NB4 (cell line): ENCODE measurements at places on chromosomes 16 and 17.

- no peak for DNase-seq
Observed at GRCh38 chr16:51357839-51358238, 206.8 kb upstream of the SALL1 start.

- no peak for DNase-seq
Observed at GRCh38 chr17:61122326-61122913, 277.2 kb upstream of the TBX2 start.

DNA sequence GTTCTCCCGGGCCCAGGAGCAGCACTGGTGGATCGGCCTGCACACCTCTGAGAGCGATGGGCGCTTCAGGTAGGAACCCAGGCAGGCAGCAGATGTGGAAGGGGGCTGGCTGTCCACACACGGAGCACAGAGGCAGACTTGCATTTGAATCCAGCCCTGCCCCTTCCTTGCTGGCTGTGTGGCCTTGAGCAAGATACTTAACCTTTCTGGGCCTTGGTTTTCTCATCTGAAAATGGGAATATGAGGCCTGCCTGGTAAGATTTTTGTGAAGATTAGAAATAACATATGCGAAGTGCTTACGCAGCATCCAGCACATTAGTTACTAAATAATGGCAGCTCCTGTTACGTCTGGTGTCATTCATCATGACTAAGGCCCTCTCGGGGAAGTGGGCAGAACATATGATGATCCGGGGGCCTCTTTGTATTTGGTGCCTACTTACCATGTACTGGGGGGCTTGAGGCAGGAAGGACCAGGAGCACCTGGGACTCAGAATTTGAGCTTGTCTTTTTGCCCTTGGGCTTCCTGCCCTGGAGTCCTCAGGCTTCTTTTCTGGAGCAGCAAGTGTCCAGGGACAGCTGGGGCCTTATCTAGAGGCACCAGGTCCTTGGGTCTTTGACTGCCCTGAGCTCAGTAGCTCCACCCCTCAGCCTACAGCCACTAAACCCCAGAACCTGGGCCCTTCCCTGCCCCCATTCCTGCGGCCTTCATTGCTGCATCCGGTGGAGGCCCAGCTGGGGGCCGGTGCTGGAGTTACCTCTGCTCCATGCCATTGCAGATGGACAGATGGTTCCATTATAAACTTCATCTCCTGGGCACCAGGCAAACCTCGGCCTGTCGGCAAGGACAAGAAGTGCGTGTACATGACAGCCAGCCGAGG lies 53.8 kb downstream of the MRC2 start:
- DNase-seq, result no peak

DNA sequence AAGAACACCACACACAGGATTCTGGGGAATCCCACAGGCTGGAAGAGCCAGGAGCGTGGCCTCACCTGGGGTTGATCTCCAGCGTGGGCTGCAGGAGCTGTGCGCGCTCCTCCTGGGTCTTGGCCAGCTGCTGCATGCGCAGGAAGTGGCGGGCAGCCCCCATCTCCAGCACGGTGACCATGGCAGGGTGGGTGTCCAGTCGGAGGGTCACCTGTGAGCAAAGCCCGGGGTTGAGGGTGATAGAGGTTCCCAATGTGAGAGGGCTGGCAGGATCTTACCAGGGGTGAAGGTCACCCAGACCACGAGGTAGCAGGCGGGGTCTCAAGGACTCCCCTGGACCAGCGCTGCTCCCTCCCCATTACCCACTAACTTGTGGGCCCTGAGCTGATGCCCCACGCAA lies 7.4 kb downstream of the DNASE1 start:
- DNase-seq, result no peak

DNA sequence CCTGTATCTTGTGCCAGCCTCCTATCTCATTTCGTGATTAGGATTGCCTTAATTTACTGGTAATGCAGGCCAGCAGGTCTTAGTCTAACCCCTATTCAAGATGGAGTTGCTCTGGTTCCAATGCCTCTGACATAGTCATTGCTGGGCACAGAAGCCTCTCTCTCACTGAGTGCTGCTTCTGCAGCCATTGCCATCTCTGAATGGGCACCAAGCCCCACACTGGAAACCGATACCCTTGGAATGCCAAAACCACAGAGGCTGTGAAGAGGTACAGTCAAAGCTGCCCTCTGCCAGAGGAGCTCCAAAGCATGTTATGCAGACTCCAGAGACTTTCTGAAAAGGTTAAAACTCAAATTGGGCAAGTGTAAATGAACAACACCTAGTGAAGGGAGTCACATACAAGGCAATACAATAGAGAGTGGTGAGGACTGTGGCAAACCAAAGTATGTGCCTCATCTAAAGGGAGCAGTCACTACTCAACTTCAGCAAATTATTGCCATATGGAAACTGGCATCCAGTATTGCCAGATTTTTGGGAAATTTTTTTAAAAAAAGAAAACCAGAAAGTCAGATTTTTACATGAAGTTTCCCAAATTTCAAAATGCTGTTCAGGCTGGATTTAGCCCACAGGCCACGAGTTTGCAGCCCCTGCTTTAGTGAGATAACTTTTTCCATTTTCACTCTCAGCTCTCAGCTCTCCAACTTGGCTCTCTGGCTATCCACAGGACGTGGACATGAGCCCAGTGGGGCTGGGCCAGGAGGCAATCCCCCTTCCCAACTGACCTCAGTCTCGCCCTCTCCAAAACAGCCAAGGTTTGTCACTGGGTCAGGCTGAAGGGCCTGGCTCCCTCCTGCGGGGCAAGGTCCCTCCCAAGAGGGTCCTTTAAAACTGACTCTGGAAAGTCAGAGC lies 2.1 kb upstream of the MMP2 start:
- DNase-seq, result no peak

GRCh38 chr17:33115366-33115765 lies 123.7 kb downstream of the SPACA3 start:
- DNase-seq, result no peak

DNA sequence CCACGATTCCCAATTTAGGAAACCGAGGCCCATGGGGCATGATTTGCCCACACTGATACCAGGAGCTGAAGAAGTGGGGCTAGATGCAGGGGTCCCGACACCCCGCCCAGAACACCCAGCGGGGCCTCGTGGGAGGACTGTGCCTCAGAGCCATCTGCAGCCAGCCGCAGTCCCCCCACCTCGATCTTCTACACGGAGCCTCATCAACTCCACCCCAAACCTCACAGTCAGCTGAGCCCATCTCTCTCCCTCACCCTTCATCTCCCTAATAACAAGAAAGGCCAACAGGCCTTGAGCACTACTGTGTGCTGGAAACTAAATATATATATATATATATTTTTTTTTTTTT lies 4.2 kb downstream of the ITGAE start:
- DNase-seq, result no peak

GRCh38 chr17:55598495-55598894 lies 87.2 kb upstream of the SMIM36 start:
- no peak for DNase-seq

DNA sequence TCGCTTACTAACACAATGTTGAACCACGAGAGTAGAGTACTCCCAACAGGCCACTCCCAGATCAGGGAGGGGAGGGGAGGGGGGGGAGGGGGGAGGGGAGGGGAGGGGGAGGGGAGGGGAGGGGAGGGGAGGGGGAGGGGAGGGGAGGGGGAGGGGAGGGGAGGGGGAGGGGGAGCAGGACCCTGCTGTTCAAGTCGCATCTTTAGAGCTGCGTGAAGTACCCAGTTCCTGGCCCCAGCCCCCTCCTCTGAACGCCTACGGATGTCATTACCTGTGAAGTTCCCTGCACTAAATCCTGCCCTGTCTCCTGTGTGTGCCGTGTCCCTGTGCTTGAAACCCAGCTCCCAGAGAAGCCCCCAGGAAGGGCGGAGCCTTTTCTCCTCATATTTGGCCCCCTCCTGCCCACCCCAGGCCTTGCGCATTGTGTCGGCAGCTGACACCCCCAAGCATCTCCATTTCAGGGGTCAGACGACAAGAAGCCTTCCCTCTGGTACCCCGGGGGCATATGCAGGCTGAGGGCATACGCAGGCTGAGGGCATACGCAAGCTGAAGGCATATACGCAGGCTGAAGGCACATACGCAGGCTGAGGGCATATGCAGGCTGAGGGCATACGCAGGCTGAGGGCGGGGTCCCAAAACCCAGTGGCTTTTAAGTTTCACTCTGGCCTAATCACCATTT lies 330.2 kb downstream of the C16orf95 start:
- no peak for DNase-seq

- peak; percentile 35 for DNase-seq
Observed at GRCh38 chr17:66430846-66431795, 128.7 kb downstream of the PRKCA start.

GRCh38 chr16:85570213-85570734 lies 42.8 kb upstream of the GSE1 start:
- DNase-seq, result peak; percentile 65

DNA sequence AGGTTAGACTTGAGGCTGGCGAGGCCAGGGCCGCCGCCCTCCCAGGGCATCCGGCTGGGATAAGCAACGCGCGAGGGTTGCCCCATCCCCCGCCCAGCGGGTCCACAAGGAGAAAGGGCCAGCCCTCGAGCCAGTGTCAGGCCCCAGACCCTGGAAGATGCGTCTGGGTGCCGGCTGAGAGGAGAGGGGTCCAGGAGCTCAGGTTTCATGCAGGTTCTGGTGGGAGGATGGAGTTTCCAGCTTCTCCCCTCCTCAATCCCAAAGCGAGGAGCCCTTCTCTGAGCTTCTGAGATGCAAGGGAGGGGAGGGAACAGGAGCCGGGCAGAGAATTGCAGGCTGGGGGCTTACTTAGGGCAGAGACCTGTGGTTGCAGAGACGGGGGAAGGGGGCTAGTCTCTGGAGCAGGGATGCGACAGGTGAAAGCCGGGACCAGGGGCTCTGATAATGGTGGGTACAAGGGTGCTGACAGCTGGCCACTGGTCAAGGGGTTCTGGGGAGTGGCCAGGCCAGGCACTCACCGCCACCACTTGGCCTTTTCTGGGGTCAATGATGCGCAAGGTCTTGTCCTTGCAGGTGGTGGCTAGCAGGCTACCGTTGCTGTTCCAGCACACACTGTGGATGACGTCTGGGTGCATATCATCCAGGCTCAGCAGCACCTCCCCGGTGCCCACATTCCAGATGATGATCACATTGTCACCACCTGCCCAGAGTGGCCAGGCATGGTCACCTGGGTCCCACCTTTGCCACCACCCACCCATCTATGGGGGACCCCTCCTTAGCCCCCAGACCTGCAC lies 4.2 kb downstream of the CORO6 start:
- no peak for DNase-seq

GRCh38 chr16:50845296-50845695 lies 103.4 kb downstream of the CYLD start:
- no peak for DNase-seq

GRCh38 chr17:8952191-8952590 lies 13.3 kb downstream of the PIK3R5 start:
- DNase-seq, result no peak

DNA sequence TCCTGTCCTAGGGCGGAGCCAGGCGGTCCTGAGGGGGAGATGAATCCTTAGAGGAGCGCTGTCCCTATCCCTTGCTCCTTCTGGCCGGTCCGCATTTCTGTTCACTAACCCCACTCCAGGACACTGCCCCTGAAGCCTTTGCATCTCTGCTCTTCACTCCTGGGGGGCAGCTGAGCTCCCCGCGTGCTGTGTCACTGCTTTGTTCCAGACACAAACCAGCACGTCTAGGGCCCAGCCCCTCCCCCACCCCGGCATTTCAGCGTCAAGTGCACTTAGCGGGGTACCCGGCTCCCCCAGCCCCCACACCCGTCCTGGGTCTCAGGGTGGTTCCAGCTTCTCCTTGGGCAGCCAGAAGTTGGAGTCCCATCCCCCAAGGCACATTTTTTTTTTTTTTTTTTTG lies 8.9 kb downstream of the CORO6 start:
- no peak for DNase-seq

GRCh38 chr17:77926981-77927380 lies 31.5 kb upstream of the TNRC6C start:
- DNase-seq, result no peak

GRCh38 chr17:7356072-7356549 lies 1.2 kb downstream of the TMEM95 start:
- DNase-seq, result peak; percentile 81

GRCh38 chr16:7113395-7113794 lies 219.2 kb upstream of the RBFOX1 start:
- no peak for DNase-seq

DNA sequence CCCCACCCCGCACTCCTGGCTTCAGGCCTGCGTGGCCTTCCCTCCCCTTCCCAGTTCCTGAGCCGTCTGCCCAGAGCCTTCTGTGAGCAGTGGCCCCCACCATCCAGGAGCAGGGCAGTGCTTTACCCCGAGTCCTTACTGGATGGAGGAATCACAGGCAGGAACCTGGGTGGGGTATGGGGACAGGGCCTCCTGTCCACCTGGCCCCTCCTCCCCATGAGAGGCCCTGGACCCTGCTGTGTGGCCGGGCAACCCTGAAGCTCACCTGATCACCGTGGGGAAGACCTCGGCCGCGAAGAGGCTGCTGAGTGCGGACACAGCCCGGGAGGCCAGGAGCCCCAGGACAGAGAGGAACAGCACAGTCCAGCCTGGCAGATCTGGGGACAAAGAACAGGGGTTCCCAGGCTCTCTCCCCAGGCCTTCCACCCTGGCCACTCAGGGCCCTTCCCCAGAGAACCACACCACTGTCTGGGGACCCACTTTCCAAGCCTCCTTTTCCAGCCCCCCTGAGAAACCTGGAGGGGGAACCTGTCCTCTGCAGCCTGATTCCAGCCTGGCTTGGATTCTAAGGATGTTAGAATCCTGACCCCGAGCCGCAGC lies 3.2 kb downstream of the SLC22A31 start:
- DNase-seq, result no peak

- DNase-seq, result no peak
Observed at GRCh38 chr16:79054211-79054984, 546.1 kb downstream of the MAF start.

- DNase-seq, result no peak
Observed at GRCh38 chr16:945271-946047, 25.3 kb downstream of the LMF1 start.

- DNase-seq, result no peak
Observed at GRCh38 chr16:50309156-50309526, 42.8 kb downstream of the ADCY7 start.

GRCh38 chr17:64216338-64217248 lies 46.5 kb downstream of the TEX2 start:
- no peak for DNase-seq
